ENCODE measurements at places on chromosomes 4 and X.

DNA sequence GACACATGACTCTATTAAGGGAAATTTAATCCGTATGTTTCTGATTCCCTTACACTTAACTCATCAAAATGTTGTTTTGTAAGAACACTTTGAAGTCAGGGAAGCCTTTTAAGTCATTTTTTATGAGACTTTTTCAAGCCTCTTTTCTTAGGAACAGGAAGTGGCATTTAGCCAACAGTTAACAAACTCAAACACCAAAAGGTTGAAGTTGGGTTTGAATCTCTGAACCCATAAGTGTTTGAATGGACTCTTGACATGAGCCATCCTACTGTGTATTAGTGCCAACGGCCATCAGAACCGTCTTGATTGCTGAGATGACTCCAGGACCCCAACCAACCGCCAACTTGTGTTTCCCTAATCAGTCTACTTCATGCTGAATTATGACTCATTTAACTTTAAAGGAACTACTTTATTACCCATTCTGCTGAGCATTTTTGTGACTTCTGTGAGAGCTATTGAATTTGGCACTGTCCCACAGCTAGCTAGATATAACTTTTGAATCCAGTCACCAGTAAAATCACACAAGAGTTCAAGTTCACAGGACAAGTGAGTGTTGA lies 209.1 kb upstream of the FAT1 start:
- DNase-seq: no peak

DNA sequence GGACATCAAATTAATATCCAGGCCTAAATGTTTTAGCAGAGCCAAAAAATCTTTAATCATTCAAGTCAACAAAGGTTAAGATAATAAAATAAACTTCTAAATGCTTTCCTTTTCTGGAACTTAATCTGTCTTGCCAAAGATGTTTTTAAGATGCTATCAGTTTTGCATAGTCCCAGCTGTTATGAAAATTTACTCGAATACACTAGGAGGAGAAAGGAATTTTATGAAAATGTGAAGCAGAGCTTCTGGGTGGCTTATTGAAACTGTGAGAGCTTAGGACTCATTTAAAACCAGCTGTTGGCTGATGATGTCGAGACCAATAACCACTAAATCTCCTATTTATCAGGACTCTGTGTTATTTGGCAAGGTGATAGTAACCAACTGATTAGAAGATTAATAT lies 202.2 kb upstream of the ETNPPL start:
- DNase-seq: no peak

GRCh38 chrX:96861218-96861617 lies 22.5 kb upstream of the RPA4 start:
- DNase-seq: no peak

DNA sequence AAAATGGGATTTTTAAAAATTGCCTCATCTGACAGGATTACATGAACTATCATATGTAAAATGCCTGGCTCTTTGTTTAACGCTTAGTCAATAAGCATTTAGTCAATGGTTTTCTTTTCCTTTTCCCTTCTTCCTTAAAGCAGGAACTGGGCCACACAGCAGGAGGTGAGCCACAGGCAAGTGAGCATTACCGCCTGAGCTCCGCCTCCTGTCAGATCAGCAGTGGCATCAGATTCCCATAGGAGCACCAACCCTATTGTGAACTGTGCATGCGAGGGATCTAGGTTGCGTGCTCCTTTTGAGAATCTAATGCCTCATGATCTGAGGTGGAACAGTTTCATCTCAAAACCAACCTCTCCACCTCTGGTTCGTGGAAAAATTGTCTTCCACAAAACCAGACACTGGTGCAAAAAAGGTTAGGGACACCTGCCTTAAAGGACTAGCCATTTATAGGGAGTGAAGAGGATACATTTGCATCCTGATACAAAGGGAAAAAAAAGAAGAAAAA lies 306.1 kb downstream of the FBXW7 start:
- DNase-seq: no peak

- DNase-seq: no peak
Measured at GRCh38 chrX:107480272-107480671, 30.8 kb downstream of the FRMPD3 start.

GRCh38 chr4:52715255-52715897 lies 35.8 kb downstream of the ERVMER34-1 start:
- DNase-seq: no peak

DNA sequence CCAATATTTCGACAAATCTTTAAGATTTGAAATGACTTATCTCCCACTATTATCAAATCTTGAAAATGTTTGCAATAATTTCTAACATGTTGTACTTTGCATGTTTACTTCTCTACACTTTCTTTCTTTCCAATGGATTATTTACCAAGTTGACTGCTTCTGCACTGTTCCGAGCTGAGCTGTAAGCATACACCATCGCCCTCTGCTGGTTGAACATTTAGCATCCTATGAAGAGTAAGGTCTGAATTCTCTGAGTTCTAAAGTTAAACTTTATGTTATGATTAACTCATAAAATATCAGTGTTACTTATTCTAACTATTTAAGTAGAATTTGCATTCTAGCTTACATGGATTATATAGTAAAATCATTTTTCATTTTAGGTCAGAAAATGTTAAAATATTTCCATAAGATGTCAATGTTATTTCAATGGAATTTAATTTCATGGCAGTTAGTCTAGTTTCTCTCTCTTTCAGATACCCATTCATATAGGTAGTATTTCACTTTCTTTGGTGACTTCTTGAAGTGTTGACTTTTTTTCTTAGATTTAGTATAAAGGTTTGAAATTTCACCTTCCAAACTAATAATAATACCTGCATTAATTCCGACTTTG lies 137.4 kb downstream of the DKK2 start:
- DNase-seq: no peak

DNA sequence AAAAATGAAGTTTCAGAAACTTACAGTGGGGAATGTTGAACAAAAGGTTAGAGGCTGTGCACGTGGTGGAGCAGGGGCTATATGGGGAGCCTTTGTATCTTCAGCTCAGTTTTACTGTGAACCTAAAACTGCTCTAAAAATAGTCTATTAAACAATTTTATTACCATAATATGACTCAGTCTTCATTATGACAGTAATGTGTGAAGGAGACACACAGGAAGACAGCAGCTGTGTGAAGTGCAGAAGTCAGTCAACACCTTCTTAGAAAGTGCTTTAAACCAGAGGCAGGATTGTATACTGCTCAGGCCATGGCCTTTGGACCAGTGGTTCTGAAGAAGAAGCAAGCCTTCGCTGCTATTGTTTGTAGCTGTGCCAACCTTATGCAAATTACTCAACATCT lies 89.7 kb downstream of the ARHGAP10 start:
- DNase-seq: no peak

GRCh38 chr4:183403486-183403885 lies 41.0 kb upstream of the CDKN2AIP start:
- DNase-seq: no peak

GRCh38 chr4:59971952-59972351 lies 1228.2 kb upstream of the ADGRL3 start:
- no peak for DNase-seq

DNA sequence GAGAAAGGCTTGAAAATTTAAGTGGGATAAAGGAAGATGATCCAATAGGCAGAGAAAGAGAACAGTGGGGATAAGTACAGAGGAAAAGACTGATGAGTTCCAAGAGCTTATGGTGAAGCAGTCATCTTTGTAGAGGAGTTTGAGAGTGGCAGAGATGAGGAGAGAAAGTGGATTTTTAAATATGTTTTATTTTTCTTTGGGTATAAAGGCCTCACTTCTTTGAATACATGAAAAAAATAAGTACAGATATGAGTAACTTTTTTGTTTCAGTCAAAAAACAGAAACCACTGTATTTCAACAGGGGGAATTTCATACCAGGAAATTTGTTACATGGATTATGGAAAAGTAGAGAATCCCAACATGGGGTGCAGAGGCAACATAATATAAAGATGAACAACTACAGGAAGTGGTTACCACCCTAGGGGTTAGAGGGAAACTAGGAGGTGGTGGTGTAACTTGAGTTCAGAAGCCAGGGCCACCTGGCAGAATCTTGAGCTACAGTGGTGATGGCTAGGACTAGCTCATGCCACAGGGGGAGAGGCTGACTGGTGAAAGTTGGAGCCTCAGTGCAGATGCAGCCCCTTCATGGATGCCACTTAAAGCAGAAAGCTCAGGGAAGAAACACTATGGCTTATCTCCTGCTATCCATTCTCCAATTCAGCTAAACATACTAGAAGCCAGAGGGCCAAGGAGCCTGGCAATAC lies 3.4 kb upstream of the CYBB start:
- DNase-seq: no peak

- DNase-seq: no peak
Measured at GRCh38 chr4:16967722-16968121, 69.3 kb upstream of the LDB2 start.

DNA sequence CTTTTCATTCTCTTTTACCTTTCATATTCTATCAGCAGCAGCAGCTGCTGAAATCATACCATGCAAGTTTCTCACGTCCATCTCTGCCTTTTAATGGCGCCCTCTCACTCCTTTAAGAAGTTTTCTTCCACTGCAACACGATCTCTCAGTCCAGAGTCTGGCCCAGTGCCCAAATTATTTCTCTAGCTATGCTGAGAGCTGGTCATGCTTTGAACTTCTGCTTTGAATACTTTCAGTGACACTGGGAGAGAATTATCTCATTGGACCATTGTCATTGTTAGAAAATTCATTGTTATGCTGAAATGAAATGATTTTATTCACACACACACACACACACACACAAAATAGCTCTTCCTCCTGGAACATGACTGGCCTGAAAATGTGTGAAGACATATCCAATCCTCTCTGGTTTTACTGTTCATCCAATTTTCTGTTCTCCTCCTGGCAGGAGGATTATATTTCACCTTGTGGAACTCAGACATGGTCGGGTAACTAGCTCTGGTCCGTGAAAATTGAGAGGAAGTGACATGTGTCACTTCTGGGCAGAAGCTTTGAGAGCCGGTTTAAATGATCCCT lies 1.3 kb upstream of the PDHA1 start:
- DNase-seq: no peak

- no peak for DNase-seq
Measured at GRCh38 chr4:110106931-110107296, 91.5 kb downstream of the ELOVL6 start.

DNA sequence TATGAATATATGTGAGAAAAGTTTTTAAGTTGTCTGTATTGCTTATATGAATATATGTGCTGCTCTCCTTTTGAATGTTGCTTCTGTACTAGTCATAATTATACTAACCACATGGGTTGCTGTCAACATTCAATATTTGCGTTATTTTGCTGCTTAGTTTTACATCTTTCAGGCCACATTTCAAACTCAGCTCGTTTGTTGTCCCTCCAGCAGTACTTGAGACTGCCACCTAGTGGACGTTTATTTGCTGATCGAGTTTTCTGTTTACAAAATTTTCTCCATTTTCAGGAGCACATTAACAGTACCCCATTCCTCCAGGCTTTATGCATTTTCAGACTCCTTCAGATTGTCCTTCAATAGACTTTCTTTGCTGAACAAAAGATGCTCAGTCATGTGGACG lies 75.8 kb downstream of the NUDT11 start:
- DNase-seq: no peak

DNA sequence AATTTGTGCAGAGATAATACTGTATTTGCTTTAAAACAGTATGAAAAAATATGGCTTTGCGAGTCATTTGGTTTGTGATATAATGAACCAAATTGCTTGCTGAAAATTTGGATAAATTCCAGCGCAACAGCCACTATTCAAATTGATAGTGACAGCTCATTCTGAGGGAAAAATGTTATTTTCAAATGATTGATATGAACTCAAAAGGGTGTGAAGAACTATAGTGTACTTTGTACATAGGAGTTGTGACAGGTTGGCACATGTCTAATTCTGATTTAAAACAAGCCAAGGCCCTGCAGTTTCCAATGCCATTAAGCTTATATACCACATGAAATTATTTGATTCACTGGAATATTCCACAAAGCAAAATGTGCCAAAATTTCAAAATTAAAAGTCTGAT lies 1628.9 kb upstream of the AGA start:
- DNase-seq: no peak

DNA sequence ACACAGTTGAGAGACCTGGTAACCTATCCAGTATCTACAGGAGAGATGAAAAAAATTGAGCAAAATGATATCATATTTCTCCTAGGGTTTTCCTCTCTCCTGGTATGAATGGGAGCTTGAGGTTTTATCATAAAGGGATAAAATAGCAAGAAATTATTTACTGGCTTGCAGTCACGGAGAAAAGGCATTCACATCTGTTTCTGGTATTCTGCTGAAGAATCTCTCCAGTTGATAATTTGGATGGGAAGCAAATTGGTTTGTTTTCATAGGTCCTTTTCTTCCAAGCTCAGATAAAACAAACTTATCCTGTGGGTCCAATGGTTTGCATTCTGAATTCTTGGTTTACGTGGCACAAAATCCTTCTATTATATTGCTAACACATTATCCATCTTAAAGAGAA lies 83.1 kb upstream of the GYPA start:
- no peak for DNase-seq

- no peak for DNase-seq
Measured at GRCh38 chr4:130028552-130028951, 932.6 kb downstream of the C4orf33 start.

GRCh38 chrX:119398974-119399771 lies at the start of gene SLC25A43:
Gene SLC25A43, plus strand, starts transcription at chrX:119399336. Its CDS starts 68 bp downstream, at chrX:119399404.
- no peak for DNase-seq

DNA sequence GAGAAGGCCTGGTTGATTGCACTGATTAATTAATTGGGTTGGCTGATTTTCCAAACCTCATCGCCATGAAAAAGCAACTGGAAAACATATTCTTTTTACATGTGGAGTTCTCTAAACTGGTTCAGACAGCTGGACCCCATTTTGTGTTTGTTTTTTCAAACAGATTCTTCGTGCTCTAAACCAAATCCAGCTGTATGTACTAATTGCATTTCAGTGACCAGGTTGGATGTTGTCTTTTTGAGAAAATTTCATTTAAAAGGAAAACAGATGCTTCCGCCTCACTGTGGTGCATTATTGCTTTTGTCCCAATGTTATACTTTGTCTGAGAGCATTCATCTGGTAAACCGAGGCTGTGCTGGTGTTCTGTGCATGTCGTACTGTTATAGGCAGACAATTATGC lies 67.8 kb upstream of the LNX1 start:
- DNase-seq: no peak

GRCh38 chr4:154739111-154739510 lies 4.7 kb upstream of the LRAT start:
- DNase-seq: no peak

GRCh38 chr4:100569196-100569595 lies 51.4 kb upstream of the EMCN start:
- DNase-seq: no peak

DNA sequence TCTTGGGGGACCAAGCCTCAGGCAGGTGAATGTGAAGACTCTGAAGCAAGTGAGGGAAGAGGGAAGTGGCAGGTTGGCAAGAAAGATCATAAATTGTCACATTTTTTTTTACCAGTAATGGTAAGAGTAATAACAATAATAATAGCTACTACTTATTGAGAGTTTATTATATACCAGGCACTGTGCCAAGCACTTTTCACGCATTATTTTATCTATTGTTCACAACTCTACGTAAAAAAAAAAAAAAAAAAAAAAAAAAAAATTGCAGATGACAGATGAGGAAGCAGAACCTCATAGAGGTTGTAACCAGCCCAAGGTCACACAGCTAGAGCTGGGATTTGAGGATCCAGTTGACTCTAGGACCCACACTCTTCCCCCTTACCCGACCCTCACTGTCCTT lies 40.9 kb downstream of the TSC22D3 start:
- DNase-seq: no peak

GRCh38 chr4:86967073-86967472 lies 32.3 kb downstream of the AFF1 start:
- DNase-seq: no peak

- DNase-seq: no peak
Measured at GRCh38 chr4:48103483-48104139, 30.4 kb downstream of the TXK start.

- DNase-seq: no peak
Measured at GRCh38 chr4:18398661-18399060, 377.1 kb upstream of the LCORL start.

Measured in stimulated activated CD4-positive, alpha-beta T cell treated with anti-CD3 and anti-CD28 coated beads, TNF-alpha, amount 100 ng/mL, for 1 hour (primary cell).